ENCODE measurements at places on chromosomes 3 and 15.
A peak's percentile ranks its signal among the peaks of the same experiment; 100 is the strongest.

DNA sequence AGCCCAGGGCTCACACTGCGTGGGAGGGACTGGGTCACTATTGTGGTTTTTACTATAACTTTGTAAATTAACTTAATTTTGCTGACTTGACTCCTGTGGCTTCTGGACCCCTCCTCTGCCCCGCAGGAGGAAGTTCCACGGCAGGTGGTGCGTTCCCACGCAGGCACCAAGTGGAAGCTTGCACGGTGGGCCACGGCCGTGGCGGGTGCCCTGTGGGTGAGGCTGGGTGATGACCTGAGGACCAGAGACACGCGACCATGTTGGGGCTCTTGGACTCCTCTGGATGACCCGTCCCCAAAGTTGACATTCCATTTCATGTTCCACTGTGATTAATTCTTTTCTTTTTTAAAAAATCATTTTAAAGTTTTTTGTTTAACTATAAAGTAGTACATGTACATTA is 89.0 kb downstream of the FBLN2 start:
- no peak for DNase-seq

- no peak for DNase-seq
These were observed 38.0 kb downstream of the ARRDC4 start for GRCh38 chr15:97998307-97999071.

GRCh38 chr3:105869861-105870755 is 1.3 kb upstream of the CBLB start:
- peak; percentile 1 for DNase-seq

DNA sequence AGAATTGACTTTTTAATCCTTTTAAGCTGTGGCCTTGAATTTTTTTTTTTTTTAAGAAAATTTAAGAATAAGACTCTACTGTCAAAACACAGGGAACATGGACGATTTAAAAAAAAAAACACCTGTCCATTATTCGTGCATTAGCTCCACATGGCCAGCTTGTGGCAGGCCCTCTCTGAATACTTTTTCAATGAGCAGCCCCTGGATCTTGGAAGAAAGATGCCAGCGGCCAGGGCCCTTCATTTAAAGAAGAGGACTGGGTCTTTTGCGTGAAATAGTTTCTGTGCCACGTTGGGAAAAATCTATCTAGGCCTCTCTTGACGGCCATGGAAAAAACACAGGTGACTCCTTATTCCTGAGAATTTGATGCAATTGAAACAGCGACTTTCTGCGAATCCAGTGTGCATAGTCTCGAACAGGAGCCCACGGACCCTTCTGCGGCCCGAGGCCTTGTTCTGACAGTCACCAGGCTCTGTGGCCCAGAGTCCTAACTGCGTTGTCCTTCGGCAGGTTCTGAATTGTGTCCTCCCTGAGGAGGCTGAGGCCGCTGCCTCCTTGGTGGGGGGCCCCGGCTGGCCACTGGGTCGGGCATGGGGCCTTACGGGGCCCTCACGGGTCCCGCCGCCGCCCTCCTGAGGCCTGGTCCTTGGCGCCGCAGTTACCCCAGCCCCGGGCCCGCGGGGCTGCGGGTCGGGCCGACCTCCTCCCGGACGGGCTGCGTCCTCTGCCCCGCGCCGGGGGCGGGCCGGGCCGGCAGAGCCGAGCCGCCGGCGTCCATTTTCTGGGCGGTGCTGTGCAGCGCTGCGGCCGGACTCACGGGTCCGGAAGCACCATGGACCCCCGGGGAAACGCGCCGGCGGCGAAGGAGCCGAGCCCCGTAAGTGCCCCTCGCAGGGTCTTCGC is 33.5 kb downstream of the ZBTB38 start:
- no peak for DNase-seq

DNA sequence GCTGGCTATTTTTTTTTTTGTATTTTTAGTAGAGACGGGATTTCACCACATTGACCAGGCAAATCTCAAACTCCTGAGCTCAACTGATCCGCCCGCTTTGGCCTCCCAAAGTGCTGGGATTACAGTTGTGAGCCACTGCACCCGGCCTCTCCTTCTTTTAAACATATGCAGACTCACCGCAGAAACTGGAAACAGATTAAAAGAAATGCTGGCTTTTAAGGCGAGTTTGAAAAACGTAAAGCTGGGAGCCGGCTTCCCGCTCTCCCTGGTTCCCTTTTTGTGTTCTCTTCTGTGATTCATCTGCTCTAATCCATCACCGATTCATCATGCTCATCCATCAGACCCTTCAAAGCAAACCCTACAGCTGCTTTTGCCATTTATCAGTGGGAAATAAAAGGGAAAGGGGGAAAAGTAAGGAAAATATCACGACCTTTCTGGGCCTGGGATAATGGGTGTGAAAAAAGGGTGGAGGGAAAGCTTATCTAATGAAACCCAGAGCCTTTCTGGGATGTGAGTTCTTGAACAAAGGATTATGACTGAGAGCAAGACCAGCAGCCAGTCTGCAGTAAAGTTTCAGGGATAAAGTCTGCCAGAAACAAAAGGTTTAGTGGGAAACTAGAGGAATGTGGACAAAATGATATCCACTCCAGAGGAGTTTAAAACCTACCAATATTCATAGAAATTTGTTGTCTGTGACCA is 92.3 kb upstream of the LRIG1 start:
- no peak for DNase-seq

DNA sequence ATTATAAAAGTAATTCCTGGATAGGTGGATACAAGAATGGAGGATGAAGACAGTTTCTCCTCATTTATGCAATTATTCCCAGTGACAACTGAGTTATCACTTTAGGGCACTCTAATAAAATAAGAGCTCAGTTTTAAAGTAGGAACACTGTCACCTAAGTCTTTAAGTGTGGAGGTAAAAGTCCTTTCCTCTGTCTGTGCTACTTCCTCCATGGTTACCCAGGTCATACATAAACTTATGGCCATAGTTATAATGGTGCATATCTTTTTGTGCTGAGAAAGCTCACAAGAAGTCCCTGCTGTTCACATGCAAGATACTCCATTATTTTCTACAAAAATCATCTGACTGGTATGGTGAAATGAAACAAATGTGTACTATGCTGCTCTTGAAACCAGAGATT is 1093.6 kb downstream of the IGSF11 start:
- no peak for DNase-seq

GRCh38 chr3:45870099-45870498 is 16.2 kb upstream of the CCR9 start:
- DNase-seq, result no peak

DNA sequence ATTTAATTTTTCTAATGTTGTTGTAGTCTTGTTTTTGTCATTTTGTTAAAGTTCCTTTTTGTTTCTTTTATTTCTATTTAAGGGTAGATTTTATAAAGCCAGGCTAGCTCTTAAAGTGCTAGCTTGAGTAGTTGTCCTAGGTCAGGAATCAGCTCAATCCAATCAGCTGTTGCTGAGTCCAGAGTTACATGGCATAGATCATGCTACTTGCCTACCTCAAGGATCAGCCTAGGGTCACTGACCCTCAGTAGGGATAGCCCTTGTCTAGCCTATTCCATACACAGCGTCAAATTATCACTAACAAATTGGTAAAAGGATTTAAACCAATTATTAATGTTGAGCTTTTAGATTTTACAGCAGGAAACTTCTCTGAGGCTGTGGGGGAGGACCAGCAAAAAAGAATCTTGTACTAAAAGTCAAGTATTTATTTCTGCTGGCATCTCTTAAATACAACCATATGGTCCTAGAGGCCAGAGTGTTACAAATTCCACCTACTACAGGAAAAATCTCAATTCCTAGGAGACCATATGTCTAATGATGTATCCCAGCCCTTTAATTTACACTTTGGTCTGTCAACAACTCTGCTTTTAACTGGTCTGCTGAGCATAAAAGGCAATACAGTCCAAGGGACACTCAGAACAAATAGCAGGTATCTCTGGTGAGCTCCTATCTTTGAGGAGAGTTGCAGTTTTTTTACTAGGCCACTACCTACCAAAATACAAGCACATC is 138.3 kb upstream of the PTPRG start:
- no peak for DNase-seq

DNA sequence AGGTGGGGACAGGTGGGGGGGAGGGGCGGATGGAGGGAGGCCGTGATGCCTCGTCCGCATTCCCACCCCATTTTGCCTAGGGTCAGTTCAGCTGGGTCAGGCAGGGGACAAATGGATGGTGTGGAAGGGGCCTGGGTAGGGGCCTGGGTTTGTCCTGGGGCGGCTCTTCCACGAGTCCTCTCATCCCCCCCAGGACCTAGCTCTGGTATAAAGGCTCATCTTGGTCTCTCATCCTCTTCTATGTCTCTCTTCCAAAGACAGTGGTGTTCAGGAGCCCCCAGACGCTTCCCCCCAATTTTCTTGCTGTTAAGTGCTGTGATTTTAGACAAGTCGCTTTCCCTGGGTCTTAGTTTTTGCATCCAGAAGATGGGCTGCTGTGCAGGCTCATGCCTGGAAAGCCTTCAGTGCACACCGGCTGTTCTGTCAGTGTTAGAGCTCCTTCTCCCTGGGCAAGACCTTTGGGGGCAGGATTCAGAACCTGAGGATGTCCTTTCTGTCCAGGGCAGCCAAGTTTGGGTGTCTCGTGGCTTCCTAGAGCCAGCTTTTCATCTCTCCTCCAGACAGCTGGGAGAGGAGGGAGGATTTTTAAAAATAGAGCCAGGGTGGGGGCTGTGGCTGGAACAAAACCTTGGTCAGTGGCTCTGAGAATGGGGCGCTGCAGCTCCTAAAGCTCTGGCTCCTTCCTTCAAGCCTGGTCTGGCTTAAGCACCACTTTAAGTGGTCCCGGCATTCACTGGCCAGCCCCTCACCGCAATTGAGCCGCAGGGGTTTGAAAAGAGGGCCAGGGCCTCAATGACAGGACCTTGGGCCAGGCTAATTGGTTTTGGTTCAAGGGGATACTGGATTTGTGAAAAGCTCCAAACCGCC is 37.7 kb upstream of the POLG start:
- DNase-seq, result no peak

- no peak for DNase-seq
These were observed 175.3 kb upstream of the SLC2A2 start for GRCh38 chr3:171201825-171202224.

DNA sequence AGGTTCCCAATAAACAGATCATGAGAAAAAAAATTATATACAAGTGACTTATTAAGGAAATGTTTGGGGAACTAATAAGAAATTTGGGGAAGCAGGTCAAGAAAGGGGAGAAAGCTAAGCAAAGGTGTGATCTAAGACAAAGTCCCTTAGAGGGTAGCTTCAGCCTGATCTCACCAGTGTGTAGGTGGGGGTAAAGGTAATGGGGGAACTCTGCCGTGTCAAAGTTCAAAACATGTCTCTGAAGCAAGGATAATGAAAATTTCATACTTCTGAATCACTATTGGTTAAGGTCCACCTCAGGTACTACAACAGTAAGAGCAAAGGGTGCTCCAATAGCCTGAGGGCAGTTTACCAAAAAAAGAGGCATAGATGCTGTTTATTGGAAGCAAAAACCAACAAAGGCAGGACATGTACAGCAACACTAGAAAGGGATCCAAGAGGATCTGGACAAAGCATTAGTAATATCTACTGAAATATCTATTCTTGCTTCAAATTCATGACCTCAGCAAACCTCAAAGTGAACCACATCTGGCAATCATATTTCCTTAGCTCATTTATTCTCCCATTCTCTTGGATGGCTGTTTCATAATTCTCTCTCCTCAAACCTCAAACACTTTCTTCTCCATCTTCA is 6.9 kb downstream of the ACAD11 start:
- DNase-seq, result no peak

- DNase-seq, result no peak
These were observed 54.8 kb upstream of the VGLL4 start for GRCh38 chr3:11698326-11699082.

DNA sequence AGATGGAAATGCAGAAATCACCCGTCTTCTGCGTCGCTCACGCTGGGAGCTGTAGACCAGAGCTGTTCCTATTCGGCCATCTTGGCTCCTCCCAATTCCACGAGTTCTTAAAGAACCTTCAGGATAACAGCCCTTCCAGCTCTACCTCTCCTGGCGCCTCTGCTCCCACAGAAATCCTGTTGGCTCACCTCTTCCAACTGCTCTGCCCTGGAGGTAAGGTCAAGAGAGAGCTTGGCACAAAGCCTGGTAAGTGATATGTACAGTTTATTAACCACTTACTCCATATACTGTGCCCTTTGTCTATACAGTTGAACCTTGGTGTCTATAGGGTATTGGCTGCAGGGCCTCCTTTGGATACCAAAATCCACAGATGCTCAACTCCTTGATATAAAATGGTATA is 17.8 kb upstream of the FGF12 start:
- DNase-seq, result no peak

- DNase-seq, result peak; percentile 2
These were observed 127.0 kb downstream of the KLHL25 start for GRCh38 chr15:85667491-85668424.

DNA sequence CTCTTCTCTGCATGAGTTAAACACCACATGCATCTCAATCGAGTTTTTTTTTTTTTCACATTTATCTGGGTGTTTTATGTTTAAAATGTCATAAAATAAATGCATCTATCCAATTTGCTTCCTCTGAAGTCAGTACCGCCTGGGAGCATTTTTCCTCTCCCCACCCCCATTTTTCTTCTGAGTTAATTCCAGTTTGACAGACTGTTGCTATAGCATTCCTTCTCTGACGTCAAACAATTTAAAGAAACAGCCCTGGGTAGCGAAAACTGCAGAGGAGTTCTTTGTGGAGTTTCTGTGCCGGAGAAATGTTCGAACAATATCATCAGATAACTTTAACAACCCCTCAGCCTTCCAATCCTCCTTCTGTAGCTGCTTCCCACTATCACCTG is 900 bp upstream of the GNB4 start:
- no peak for DNase-seq

- no peak for DNase-seq
These were observed 54.5 kb upstream of the CHRNA7 start for GRCh38 chr15:31975830-31976229.

GRCh38 chr15:35505809-35506208 is 40.2 kb downstream of the DPH6 start:
- DNase-seq, result no peak

- no peak for DNase-seq
These were observed 91.1 kb downstream of the MEIS2 start for GRCh38 chr15:37009288-37009687.

- no peak for DNase-seq
These were observed 9.4 kb downstream of the TCF12 start for GRCh38 chr15:56927816-56928215.

- DNase-seq, result no peak
These were observed 195.8 kb downstream of the CDIN1 start for GRCh38 chr15:36775209-36775608.

GRCh38 chr15:76669521-76670207 is 235.5 kb downstream of the SCAPER start:
- no peak for DNase-seq

DNA sequence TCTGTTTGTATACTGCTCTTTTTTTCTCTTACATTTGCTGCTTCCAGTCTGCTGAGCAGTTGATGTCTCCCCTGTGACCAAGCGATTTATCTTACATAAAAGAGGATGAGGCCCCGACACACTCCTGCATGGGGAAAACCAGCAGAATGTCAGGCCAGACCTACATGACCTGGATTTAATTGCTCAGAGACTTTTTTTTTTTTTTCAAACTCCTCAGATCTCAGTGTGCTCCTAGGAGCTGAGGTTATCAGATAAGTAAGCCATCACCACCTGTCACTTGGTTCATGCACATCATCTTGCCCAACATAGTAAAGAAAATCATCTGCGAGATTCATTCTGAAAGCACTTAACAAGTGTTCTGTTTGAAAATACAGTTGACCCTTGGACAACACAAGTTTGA is 163.1 kb downstream of the PLCL2 start:
- DNase-seq, result no peak

Measured in Caco-2 (cell line).